ENCODE measurements at places on chromosomes 6 and 20.

DNA sequence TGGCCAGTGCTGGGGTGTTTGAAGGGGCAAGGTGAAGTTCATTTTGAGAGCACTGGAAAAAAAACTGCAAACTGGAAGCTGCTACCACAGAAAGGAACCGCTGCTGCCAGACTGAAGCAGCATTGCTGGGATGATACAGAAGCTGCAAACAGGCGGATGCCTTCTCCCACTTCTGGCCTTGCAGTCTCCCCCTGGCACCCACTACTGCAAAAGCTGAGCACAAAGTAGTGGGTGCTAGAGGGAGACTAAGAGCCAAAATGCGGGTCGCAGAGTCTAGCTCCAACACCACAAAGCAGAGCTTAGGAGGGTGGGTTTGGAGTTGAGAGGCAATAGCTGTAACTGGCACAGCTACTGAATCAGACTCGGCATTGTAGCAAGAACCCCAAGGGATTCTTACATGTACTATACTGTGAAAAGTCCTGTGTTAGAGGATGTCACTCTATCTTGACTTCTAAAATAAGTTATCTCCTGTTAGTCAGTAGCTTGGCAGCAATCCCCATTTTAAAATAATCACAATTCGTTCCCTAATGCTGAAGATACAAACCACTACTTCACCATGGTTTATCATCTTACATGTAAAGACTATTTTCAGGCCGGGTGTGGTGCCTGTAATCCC is 44.0 kb upstream of the COL21A1 start:
- DNase-seq, result no peak

DNA sequence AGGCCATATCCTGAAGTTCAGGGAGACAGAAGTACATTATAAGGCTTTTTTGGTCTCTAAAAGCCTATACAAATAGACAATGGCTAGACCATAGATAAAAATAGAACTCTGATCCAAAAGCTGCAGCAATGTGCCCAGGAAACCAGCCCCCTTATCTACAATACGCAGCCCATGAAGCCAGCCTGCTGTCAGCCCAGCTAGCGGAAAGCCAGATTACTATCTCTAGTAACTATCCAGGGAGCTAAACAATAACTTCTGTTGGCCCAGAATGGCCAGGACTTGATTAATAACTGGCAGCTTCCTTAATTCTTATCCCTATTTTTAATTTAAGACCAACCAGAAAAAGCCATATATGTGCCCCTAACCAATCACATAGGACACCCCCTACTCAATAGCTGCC is 160.4 kb upstream of the SMLR1 start:
- DNase-seq, result no peak

- DNase-seq, result no peak
These were observed 31.9 kb upstream of the PRSS35 start for GRCh38 chr6:83480470-83480869.

DNA sequence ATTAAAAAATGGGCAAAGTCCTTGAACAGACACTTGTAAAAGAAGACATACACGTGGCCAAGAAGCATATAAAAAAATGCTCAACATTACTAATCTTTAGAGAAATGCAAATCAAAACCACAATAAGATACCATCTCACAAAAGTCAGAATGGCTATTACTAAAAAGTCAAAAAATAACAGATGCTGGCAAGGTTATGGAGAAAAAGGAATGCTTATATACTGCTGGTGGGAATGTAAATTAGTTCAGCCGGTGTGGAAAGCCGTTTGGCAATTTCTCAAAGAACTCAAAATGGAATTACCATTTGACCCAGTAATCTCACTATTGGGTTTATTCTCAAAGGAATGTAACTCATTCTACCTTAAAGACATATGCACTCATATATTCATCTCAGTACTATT is 166.6 kb downstream of the KHDC1L start:
- no peak for DNase-seq

GRCh38 chr6:110093981-110094380 is 85.5 kb downstream of the WASF1 start:
- no peak for DNase-seq

DNA sequence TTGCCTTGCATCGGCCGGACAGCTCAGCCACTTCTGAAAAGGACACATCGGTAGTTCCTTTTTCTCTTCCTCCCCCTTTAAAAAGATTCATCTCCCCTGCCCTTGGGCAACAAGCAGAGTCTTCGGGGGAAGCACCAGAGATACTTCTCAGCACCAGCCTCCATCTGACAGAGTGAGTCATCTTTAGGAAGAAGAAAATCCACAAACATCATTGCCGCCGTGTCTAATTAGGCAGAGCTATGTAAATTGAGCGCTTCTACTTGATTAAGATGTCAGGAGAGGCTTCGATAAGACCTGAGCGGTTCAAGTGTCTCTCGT is 186.4 kb downstream of the TAF4 start:
- DNase-seq, result no peak

GRCh38 chr6:109332748-109333147 is 49.5 kb downstream of the CD164 start:
- DNase-seq, result no peak

DNA sequence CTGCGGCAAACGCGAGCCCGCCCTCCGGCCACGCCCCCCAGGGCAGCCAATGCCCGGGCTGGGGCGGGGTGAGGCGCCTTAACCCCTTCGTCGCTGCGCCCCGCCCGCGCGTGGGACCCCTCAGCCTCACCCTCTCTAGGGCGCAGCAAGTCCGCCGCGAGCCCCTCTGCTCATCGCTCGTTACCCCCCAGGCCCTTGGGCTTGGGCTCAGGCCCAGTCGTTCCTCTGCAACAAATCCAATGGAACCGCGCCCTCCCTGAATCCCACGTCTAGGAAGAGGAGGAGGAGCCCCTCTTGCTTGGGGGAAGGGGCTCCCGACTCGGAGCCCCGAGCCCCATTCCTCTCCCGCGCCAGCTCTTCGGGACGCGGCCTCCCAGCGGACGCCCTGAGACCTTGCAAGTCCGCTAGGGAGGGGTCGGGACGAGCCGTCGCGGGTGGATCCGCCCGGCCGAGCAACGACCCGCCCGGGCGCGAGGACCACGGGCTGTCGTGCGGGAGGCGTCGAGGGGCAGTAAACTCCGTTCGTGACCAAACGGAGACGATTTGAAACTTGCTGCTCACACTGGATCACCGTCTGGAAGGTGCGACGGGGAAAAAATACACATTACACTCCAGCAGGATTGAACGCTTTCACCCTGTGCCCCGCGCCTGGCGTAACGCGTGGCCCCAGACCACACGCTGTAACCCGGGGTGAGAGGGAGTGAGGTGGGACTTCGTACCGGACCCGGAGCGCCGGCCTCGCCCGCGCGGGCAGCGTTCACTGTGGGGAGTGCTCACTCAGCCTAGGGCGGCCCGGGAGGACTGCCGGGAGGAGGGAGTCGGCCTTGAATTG is 477 bp upstream of the LZTS3 start:
- peak; percentile 40 for DNase-seq

DNA sequence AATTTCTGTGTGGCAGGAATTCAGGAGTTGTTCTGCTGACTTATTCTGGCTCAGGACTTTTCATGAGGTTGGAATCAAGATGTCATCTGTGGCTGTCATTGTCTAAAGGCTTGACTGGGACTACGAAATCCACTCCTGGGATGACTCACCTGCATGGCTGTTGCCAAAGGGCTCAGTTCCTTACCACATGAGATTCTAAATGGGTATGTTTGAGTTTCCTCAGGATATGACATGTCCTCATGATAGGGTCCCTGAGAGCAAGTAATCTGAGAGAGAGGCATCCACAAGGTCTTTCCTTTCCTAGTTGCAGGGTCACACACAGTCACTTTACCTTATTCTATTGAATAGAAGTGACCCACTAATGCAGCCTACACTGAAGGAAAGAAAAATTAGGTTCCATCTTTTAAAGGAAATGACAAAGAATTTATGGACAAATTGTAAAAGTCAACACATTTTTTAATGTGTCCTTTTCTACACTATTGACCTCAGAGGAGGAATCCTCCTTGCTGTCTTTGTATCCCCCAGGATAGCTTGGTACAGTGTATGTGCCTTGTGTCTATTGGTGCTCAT is 1025.0 kb upstream of the GJE1 start:
- no peak for DNase-seq

DNA sequence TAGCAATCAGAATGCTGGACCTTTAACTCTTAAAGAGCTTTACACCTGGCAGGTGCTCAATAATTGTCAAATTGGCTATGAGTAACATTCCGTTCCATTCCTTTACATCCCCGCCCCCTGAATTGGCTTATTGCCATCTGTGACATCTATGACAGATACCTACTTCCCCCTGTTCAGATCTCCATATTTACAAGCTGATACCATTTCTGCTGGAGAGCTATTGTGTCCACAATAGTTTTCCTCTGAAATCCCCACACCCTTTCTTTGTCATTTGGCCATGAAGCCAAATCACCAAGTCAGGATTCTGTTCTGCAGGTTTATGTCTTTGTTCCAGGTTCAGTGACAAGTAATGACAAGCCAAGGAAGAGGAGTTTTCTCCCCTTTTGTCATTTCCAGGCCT is 3.2 kb downstream of the CDH26 start:
- DNase-seq, result no peak

- DNase-seq, result no peak
These were observed 7.4 kb upstream of the KIF16B start for GRCh38 chr20:16580620-16581019.

GRCh38 chr20:35768731-35769664 is 2.8 kb upstream of the PHF20 start:
- peak; percentile 92 for DNase-seq

GRCh38 chr6:157380458-157380778 is 572 bp upstream of the ZDHHC14 start:
- no peak for DNase-seq

DNA sequence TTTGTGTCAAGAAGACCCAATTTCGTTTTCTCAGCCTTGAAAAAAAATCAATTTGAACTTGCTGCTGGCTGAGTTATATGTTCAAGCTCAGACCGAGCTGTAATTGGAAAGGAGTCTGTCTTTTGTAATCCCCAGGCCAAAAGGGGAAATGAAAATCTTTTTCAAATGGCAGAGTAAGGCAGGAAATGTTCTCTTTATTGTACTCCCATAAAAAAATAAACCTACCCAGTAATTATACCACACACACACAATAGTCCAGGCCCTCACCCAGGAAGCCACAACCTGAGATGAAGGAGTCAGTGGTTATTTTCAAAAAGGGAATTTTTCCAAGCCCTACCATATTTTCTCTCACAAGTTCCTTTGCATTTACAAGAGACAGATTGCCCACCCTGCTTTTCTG is 45.3 kb downstream of the CLIC5 start:
- no peak for DNase-seq

DNA sequence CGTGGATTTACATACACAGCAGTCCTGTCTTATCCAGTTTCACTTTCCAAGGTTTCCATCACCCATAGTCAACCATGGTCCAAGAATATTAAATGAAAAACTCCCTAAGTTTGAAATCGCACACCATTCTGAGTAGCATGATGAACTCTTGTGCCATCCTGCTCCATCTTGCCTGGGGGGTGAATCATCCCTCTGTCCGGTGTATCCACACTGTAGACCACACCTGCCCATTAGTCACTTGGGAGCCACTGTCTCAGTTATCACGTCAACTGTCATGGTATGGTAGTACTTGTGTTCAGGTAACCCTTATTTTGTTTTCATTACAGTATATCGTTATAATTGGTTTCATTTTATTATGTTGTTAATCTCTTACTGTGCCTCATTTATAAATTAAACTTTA is 38.5 kb downstream of the PTGIS start:
- DNase-seq, result no peak

GRCh38 chr6:54519161-54519560 is 210.9 kb downstream of the TINAG start:
- no peak for DNase-seq

GRCh38 chr6:36745283-36745682 is 47.7 kb downstream of the RAB44 start:
- DNase-seq, result no peak

DNA sequence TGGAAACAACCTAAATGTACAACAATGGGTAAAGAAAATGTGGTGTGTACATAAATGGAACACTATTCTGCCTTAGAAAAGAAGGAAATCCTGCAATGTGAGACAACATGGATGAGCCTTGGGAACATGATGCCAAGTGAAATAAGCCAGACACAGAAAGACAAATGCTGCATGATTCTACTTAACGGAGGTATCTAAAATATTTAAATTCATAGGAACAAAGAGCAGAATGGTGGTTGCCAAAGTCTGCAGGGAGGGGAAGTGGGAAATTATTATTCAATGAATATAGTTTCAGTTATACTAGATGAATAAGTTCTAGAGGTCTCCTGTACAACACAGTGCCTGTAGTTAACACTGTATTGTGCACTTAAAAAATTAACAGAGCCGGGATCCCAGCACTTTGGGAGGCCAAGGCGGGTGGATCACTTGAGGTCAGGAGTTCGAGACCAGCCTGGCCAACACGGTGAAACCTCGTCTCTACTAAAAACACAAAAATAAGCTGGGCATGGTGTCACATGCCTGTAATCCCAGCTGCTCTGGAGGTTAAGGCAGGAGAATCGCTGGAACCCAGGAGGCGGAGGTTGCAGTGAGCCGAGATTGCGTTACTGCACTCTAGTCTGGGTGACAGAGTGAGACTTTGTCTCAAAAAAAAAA is 71.4 kb upstream of the SNX9 start:
- DNase-seq, result no peak

DNA sequence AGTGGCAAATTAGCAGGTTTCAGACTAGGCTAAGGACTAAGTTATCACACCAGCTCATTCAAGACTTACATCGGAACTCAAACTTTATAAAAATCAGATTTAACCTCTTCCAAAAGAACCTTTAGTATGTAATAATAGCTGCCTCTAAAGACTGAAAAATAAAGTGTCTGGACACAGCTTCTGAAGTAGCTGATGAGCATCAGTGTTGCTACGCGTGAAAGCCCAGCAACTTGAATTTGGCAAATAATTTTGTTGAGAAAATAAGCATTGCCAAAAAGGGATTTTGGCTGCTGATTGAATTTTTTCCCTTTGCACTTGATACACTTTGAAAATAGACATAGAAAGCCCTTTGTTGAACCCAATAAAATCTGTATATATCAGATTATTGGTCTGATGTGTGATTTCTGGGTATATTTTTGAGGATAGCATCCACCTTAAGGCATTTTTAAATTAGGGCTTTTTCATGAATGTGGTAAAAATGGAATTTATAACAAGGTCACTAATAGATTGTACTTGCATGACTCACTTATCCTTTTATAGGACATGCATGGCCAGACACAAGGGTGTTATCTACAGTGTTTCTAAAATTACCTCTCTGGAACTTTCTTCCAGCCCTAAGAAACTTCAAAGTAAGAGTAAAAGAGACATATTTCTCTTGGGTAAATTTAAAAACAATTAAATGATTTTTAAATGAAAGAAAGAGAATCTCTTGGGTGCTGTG is 350.4 kb downstream of the TENT5A start:
- no peak for DNase-seq

GRCh38 chr6:112203577-112204349 is 50.6 kb downstream of the LAMA4 start:
- no peak for DNase-seq

- no peak for DNase-seq
These were observed 26.2 kb downstream of the TOP1 start for GRCh38 chr20:41054847-41055230.

- DNase-seq, result no peak
These were observed 146.4 kb upstream of the ARID1B start for GRCh38 chr6:156630613-156631302.

- no peak for DNase-seq
These were observed 622 bp downstream of the SS18L1 start for GRCh38 chr20:62143957-62144825.

- DNase-seq, result no peak
These were observed 46.8 kb downstream of the RREB1 start for GRCh38 chr6:7154341-7155139.

- DNase-seq, result no peak
These were observed 18.7 kb upstream of the MC3R start for GRCh38 chr20:56229812-56230211.

All from thoracic aorta (tissue), 2 donors.